Osteoblast (primary cell): ENCODE measurements at places on chromosomes 2 and 18. TPM values are rescaled to one million over a fixed set of nuclear protein-coding genes. Genes with fewer than 3 reads are reported as not detected.

- H3K4me3 ChIP-seq, result no peak overlapping the region
- no peak for DNase-seq
- no peak overlapping the region for H3K27ac ChIP-seq
- H3K27me3 ChIP-seq, result no peaks in the 10 kb centered on the region
- H3K4me1 ChIP-seq, result peaks cover 3% of the 10 kb centered on the region
Measured at GRCh38 chr2:150012986-150013385, 425.4 kb upstream of the MMADHC start.

GRCh38 chr18:54203914-54204313 lies 20.6 kb downstream of the MBD2 start:
- H3K27me3 ChIP-seq, result no peaks in the 10 kb centered on the region
- no peak overlapping the region for H3K4me3 ChIP-seq
- peaks cover 20% of the 10 kb centered on the region for H3K36me3 ChIP-seq
- H3K27ac ChIP-seq, result no peak overlapping the region

GRCh38 chr2:54574107-54574859 lies 118.2 kb downstream of the SPTBN1 start:
- H3K4me1 ChIP-seq, result peaks cover 80% of the 10 kb centered on the region
- peak; percentile 62 for DNase-seq
- no peak overlapping the region for H3K4me3 ChIP-seq

DNA sequence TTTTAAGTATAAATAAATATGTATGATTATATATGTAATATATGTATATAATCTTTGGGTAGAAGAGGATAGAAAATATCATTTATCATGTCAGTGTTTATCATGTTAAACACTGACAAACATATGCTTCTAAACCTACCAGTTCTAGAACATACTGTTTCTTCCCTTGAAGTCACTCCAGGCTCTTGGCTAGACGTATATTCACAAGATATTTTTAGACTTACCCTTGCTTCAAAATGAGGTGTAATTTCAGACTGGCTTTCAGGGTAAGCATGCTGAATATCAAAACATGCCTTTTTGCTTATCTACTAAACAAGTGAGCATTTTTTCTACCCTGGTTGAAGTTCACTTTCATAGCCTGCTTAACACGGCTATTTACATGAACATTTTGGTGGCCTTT lies 642.4 kb upstream of the PKDCC start:
- H3K27me3 ChIP-seq, result no peaks in the 10 kb centered on the region
- no peak overlapping the region for H3K4me3 ChIP-seq
- H3K36me3 ChIP-seq, result no peaks in the 10 kb centered on the region
- DNase-seq, result no peak

DNA sequence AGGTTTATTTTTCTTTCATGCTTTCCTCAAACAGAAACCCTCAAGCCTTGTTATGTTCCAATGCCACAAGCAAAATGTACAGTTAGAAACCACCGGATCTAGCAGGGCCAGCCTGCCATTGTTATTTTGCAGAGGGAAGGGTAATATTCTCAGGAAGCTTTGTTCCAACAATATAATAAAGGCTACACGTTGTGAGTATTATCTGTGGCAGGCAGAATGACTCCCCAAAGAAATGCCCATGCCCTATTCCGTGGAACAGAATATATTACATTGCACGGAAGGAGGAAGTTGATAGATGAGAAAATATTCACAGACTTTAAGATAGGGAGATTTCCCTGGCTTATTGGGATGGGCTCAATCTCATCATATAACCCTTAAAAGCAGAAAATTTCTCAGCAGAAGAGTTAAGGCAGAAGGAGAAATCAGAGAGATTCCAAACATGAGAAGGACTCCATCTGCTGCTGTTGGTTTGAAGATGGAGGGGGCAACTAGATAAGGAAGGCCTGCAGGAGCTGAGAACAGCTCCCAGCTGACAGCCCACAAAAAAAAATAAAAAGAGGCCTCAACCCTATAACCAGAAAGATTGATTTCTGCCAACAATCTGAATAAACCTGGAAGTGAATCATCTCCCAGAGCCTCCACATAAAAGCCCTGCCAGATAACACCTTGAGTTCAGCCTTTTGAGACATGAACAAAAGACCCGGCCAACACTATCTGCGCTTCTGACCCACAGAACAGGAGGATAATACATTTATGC lies 466.6 kb downstream of the LPIN1 start:
- no peak for DNase-seq
- no peaks in the 10 kb centered on the region for H3K27me3 ChIP-seq
- no peak overlapping the region for H3K4me3 ChIP-seq
- H3K4me1 ChIP-seq, result no peaks in the 10 kb centered on the region
- H3K27ac ChIP-seq, result no peak overlapping the region
- no peaks in the 10 kb centered on the region for H3K36me3 ChIP-seq

DNA sequence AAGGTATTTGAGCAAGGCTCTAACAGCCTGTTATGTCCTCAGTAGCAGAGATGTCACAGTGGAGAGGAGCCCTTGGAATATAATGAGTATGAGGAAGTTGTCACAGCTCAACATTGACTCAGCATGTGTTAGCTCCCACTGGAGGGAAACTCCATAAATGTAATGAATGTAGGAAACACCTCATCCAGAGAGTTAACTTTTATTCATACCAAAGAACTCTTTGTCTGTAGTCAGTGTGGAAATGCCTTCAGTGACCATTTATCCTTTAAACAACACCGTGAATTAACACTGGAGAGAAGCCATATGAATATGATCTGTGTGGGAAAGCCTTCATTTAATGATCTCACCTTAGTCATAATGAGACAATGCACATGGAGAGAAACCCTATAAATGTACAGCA lies 59.7 kb downstream of the CYP1B1 start:
- no peak overlapping the region for H3K27ac ChIP-seq
- no peaks in the 10 kb centered on the region for H3K27me3 ChIP-seq
- H3K36me3 ChIP-seq, result no peaks in the 10 kb centered on the region
- no peak overlapping the region for H3K4me3 ChIP-seq
- DNase-seq, result peak; percentile 48

DNA sequence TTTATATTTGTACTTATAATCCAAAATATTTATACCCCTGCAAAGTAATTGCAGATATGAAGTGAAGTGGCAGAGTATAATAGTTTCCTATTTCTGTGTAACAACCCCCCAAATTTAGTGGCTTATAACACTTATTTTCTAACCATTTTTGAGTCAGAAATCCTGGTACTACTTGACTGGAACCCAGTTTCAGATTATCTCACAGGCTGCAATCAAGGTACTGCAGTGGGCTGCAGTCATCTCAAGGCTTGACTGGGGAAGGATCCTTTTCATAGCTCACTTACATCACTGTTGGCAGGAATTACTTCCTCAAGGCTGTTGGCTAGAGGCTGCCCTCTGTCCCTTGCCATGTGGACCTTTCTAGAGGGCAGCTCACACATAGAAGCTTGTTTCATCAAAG lies 558.2 kb upstream of the PKDCC start:
- no peak for DNase-seq
- H3K4me1 ChIP-seq, result no peaks in the 10 kb centered on the region
- no peaks in the 10 kb centered on the region for H3K27me3 ChIP-seq
- H3K36me3 ChIP-seq, result no peaks in the 10 kb centered on the region
- H3K4me3 ChIP-seq, result no peak overlapping the region

- H3K4me1 ChIP-seq, result no peaks in the 10 kb centered on the region
- H3K27me3 ChIP-seq, result no peaks in the 10 kb centered on the region
- H3K27ac ChIP-seq, result no peak overlapping the region
- no peak for DNase-seq
- no peaks in the 10 kb centered on the region for H3K36me3 ChIP-seq
Measured at GRCh38 chr2:118986738-118987137, 44.7 kb downstream of the MARCO start.

- peaks cover 9% of the 10 kb centered on the region for H3K36me3 ChIP-seq
- H3K27me3 ChIP-seq, result no peaks in the 10 kb centered on the region
- peaks cover 64% of the 10 kb centered on the region for H3K4me1 ChIP-seq
- DNase-seq, result no peak
- no peak overlapping the region for H3K27ac ChIP-seq
Measured at GRCh38 chr2:113898081-113898480, 8.2 kb downstream of the ACTR3 start.

GRCh38 chr2:63589148-63589958 lies 590 bp downstream of the MDH1 start:
- no peaks in the 10 kb centered on the region for H3K27me3 ChIP-seq
- DNase-seq, result peak; percentile 13
- peak overlapping the region; percentile 98 for H3K4me3 ChIP-seq
- H3K4me1 ChIP-seq, result peaks cover 20% of the 10 kb centered on the region
- H3K27ac ChIP-seq, result peak overlapping the region; percentile 94

The NYAP2 gene
- total RNA-seq, result under 0.01 TPM in 1 of 2 replicates, not detected in the other

- H3K27me3 ChIP-seq, result peaks cover 3% of the 10 kb centered on the region
- peak; percentile 55 for DNase-seq
- H3K27ac ChIP-seq, result no peak overlapping the region
- no peaks in the 10 kb centered on the region for H3K36me3 ChIP-seq
- peaks cover 13% of the 10 kb centered on the region for H3K4me1 ChIP-seq
- H3K4me3 ChIP-seq, result no peak overlapping the region
Measured at GRCh38 chr2:128424406-128425171, 105.9 kb upstream of the HS6ST1 start.

DNA sequence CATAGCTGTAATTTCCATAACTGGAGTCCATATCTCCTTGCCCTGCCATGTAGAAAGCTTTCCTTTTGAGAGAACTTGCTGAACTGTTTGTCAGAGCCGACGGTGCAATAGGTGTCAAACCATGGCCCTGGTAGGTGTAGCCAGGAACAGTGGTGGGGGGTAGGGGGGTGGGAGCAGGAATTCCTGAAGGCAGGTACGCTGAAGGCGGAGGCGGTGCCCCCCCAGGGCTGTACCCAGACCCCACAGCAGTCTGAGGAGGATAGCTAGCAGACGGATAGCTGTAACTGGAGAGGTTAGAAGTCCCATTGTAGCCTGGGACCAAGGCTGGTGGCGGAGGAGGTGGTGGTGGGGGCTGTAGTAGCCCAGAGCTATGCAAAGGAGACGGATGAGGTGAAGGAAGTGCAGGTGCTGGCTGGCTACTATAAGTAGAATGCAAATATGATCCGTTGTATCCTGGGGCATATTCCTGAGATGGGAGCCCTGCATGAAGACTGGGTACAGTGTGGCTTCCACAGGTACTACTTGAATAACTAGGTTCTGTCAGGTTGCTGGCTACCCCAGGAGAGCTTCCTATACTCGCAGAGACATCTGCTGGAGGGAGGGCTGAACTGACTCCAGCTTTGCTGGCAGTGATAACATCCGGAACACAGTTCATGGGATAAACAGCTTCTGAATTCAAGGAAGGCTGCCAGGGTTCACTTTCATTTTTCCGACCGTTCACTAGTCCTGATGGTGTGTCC lies 124.8 kb downstream of the FIGN start:
- H3K4me1 ChIP-seq, result no peaks in the 10 kb centered on the region
- no peak overlapping the region for H3K27ac ChIP-seq
- peaks cover 3% of the 10 kb centered on the region for H3K36me3 ChIP-seq
- no peak for DNase-seq
- H3K27me3 ChIP-seq, result no peaks in the 10 kb centered on the region
